Activated CD4-positive, alpha-beta T cell treated with anti-CD3 and anti-CD28 coated beads, Interleukin-2, Interleukin-4, amounts not matched to agents 100 ng/mL and 50 ng/mL, durations not matched to agents 16 hours and 8 hours (primary cell): ENCODE measurements at places on chromosomes 7 and 10.

GRCh38 chr7:131189488-131189887 lies 138.2 kb upstream of the MKLN1 start:
- DNase-seq: peak; percentile 28

- DNase-seq: no peak
Observed at GRCh38 chr7:23852988-23853387, 143.0 kb downstream of the STK31 start.

DNA sequence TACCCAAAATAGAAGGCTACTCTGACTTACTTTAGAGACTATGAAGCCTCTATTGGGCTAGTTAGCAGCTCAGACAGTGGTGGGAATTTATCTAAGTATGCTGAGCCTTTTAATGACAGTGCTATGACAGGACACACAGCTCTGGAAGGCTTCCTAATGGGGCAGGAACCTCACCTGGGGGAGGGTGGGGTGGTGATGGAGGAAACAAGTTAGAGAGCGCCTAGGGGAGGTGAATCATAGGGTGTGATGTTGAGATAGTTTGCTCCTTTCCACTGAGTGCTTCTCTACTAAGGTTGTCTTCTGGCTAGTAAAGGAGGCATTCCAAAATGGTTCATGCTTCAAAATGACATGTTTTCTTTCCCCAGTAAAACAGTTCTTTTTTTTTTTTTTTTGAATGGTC lies 42.1 kb downstream of the PPP1R9A start:
- no peak for DNase-seq

DNA sequence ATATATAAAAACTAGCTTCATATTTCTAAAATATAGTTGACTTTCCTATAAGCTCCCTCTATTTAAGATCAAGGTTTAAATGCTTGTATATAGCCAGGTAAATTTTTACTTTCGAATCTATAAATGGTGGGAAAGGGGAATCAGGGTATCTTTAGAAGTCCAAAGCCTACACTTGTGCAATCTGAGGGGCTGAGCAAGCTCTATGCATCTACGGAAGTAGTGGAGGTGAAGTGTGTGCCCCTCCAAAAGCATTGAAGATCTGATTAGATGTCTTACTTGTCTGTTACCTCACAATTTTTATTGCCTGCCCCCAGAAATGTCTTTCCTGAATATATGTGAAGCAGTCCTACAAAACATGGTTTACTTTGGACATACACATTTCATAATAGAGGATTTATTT lies 1.6 kb downstream of the AKAP9 start:
- no peak for DNase-seq

DNA sequence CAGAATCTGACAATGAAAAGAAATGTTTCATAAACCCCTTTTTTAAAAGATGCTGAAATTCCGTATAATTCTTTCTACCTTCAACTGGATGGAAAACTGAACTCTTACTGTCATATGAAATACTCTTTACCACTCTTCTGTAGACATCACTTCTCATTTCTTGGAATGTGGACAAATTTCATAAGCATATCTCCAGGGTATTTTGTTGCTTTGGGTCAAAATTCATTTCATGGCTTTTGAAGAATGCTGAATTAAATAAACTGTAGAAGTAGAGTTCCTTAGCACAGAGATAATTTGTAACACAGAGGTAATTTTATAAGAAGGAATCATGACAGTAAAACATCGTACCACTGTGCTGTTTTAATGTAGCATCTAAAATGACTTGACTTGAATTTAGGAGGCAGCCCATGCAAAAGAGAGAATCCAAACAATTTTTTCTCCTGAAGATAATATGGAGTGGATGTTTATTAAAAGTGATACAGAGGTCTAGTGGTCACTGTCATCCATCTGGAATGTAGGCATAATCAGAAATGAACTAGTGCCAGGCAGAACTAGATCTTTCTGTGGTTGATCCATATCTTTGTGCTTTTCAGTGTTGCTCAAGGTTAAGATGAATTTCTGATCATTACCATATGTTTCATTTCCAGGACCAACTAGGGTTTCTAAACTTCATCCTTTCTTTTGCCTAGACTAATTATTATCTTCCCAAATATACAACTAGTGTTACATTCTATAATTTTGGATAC lies 492.0 kb downstream of the KIF20B start:
- no peak for DNase-seq

DNA sequence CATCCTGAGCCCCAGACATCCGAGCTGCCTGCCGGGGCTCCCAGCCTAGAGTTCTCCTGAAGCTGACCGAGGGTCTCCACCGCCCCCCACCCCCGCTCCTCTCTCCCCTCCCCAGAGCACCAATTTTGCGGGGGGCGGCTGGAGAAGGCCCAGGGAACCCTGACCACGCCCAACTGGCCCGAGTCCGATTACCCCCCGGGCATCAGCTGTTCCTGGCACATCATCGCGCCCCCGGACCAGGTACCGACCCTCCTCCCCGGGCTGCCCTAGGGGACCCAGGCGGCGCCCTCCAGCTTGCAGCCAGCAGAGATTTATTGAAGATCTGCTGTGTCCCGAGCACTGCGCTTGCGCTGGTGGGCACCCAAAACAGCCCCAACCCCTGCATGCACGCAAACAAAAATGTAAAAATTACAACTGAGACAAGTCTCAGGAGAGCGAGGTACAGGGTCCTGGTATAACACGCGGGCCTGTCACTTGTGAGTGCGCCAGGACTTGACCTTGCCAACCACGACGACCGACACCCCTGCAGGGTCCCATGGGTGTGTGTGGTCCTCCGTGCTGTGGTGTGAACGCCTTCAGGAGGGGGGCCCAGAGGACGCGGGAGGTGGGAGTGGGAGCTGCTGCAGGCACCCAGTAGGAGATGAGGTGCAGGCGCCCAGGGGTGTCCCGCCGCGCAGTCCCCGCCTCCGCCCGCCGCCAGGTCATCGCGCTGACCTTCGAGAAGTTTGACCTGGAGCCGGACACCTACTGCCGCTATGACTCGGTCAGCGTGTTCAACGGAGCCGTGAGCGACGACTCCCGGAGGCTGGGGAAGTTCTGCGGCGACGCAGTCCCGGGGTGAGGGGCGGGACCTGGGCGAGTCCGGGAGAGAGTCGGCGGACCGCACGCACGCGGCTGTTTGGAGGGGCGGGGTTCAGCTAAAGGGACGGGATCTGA lies 3.1 kb downstream of the PCOLCE start:
- DNase-seq: no peak

GRCh38 chr7:81925530-81925929 lies 155.7 kb upstream of the HGF start:
- DNase-seq: no peak

DNA sequence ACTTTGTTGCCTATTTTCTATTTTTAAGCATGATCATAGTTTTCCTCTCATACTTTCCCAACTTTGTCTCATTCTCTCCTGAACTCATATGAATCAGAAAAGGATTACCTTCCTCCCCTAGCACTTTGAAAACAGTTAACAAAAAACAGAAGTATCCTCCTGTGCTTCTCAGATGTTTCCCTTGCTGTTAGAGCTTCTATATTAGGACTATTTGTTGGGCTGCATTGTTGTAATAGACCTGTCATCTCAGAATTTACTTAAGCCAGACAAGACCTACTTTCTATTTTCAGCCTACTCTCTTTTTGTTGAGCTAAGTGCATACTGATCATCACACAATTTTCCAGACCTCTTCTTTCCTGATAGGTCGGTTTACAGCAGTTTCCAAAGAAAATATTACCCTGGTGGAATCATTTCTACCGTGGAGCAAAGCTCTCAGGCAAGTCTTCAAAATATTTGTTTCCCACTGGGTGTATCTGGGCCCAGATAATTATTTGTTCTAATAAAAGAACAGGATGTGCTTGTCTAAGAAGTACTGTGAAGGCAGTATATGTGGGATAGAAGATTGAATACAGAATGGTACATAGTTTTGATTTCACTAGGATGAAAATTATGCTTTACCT lies 411.9 kb upstream of the KLF6 start:
- DNase-seq: no peak

GRCh38 chr10:16945593-16945992 lies 128.4 kb upstream of the RSU1 start:
- no peak for DNase-seq

DNA sequence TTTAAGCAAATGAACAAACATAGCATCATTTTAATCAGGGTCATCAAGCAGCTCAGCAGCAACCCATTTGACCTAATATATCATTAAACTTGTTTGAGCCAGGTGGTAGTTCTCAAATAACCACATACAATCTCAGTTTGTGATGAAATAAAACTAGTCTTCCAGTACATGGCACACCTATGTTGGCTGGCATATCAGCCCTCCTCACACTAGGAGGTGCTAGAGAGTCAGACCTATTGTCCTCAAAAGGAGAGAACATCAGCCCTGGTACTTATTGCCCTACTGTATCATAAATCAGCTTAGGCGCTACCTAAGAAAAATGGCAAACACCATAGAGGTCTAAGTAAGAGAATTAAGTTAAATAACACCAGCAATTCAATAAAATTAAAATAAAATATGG lies 81.7 kb downstream of the CABCOCO1 start:
- peak; percentile 32 for DNase-seq
